ENCODE measurements at places on chromosomes 3 and 15.
A peak's percentile ranks its signal among the peaks of the same experiment; 100 is the strongest.

GRCh38 chr3:39727415-39727814 lies 82.0 kb upstream of the MYRIP start:
- no peak for DNase-seq

- no peak for DNase-seq
Measured at GRCh38 chr15:85518979-85519761, 138.8 kb downstream of the AKAP13 start.

- DNase-seq: no peak
Measured at GRCh38 chr3:114831861-114832260, 315.2 kb downstream of the ZBTB20 start.

DNA sequence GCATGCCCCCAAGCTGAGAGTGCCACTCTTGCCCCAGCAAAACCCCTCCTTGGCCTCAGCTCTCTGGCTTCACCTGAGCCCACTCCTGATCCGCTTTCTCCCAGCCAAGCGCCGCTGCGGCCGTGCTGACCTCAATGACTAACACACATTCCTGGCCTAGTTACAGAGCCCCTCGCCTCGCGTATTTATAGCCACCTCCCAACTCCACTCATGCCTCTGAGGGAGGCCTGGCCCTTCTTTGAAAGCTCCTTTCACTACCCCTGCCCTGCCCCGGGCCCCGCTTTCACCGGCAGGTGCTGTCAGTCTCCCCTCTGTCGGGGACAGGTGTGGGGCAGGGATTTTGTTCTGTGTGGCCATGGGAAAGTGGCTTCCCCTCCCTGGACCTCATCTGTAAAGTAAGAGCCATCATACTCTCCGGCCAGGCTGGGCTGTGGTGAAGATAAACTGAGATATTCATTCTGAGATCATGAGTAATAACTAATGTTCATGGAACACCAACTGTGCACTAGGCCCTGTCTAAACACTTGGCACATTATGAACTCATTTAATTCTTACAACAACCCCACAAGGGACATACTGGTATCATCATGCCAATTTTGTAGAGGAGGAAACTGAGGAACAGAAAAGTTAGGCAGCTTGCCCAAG lies 13.2 kb upstream of the ATP2B2 start:
- DNase-seq: peak; percentile 46

DNA sequence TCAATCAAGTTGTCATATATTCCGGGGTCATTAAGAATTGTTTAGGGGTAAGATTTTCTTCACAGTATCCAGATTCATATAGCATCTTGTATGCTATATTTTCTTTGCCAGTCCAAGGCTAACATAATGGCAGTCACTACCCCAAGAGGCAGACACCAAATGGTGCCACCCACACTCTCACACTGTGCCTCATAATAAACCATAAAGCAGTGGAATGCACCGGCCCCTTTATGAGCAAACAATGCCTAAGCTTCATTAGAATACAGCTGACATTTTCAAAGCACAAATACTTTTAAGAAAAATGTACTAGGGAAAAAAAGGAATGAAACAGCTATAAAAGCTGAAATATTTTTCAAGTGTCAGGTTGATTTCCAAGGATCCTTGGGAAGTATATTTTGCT lies 121.6 kb downstream of the TFDP2 start:
- DNase-seq: no peak

DNA sequence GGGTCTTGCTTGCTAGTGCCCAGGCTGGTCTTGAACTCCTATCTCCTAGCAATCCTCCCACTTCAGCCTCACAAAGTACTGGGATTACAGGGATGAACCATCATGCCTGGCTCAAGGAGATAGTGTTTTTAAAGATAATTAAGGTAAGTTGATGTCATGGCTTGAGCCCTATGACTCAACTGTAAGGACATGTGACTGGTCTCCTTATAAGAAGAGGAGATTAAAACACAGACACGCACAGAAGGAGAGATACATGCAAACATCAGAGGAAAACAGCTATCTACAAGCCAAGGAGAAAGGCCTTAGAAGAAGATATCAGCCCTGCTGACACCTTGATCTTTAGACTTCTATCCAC lies 220.4 kb upstream of the GADL1 start:
- no peak for DNase-seq

DNA sequence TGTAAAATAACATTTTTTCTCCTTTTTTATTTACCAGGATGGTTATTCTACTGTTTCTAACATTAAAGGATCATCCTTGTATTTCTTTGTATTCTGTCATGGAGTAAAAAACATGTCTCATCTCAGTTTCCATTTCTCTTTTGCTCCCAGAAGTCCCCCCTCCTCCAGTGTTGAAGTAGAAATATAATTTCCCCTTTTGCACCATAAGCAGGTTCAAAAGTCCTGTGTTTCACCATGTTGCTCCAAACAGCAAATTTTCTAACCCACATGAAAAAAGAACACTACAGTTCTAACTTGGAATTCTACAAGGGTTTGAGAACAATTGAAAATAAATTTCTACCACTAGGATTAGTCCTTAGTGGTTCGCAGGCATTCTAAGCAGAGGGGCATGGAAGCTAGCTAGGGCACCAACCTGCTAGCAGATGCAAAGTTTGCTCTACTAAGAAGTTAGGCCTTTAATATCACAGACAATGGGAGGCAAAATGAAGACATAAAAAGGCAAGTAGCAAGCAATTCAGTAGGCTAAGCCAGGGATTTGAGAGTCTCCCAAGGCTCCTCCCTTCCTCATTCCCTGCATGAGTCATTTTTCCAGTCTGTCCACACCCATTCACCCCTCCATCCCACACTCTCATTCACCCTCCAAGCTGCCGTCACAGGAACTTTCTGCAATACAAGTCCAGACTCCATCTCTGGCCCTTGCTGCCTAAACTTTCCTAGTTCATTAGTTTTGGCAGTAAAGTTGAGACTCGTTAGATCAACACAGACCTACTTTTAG lies 2.3 kb upstream of the MBNL1 start:
- DNase-seq: peak; percentile 84

DNA sequence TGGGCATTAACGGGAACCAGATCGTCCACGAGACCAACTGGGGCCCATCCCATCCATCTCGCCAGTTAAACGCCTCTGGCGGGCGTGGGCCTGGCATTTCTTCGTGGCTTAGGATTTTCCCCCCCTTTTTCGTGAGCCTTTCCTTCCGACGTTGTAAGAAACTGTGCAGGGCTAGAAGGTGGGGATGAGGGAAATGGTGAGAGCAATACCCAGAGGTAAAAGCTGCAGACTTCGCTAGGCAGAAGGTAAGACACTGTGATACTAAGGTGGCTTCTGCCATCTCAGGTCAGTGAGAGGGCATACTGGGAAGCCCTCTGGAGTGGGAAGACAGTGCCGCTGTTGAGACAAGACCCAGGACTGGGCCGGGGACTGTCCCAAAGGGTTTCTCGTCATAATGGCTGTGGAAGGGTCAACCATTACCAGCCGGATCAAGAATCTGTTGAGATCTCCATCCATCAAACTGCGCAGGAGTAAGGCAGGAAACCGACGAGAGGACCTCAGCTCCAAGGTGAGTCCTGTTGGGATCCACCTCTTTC lies 666 bp downstream of the MAPKBP1 start:
- DNase-seq: no peak

DNA sequence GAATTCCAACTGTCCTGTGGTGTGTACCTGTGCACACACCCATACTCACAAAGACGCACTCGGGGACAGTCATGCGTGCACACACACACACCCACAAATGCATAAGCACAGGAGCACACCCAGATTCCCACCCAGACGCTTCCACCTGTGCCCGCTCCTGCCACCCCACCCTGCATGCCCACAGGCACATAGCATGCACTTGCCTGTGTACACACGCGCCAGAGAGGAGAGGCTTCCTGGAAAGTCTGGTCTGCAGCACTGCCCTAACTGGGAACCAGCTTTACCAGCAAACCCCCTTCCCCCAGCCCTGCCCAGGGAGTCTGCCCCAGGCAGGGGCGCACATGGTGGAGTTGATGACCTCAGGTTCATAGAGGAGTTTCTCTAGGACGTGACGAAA lies 246.2 kb downstream of the UACA start:
- no peak for DNase-seq

DNA sequence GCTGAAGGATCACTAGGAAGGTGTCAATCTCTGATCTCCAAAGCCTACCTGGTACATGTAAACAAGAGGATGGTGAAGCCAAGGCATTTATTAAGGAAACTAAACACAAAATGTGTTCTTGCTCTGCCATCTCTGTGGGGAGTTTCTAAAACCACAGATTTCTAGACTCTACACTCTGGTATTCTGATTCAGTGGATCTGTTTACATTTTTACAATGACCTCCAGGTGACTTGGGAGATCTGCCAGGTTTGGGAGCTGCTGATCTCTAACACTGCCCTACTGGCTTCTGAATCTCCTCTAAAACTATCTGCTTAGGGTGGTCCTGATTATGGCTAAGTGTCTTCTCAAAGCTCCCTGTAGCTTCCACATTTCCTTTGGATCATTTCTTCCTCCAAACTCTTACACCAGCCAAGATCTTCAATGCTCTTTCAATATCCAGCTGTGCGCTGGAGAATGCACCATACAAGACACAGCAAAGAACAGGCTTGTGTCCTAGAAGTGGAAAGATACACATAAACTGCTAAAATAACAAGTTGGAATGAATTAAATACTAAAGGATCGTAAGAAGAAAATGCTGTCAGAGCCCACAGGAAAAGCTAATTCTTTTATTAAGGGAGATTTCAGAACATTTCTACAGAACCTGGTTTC lies 72.7 kb downstream of the GREM1 start:
- DNase-seq: no peak

DNA sequence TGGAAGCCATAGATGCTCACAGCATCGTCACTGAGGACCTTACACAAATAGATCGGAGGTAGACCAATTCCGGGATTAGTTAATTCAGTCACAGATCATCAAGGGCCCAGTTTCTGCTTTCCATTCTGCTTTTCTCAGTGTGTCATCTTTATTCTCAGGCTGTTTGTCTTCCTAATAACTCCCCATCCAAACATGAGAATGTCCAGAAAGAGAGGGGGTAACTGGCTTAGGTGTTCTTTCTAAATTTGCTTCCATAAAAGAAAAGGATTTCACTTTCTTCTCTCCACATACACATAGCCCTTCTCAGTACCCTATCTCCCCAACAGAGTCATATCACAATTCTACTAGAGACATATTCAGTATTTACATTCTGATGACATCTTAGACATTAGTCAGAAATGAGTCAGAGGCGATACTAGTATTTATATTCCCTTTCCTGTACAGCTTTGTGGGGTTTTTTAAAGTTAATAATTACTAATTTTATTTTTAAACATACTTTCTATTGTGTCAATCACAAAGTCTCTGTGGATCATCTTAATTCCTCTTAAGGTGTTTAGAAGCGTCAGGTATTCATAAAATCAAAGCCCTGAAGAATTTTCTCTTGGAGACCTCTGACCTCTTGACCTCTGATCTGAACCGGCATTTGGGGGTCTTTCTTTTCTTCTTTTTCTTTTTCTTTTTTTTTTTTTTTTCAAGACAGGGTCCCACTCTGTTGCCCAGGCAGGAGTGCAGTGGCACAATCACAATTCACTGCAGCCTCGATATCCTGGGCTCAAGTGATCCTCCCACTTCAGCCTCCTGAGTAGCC lies 24.3 kb upstream of the IL12A start:
- DNase-seq: no peak

GRCh38 chr15:57321973-57322601 lies 54.2 kb upstream of the CGNL1 start:
- no peak for DNase-seq

GRCh38 chr15:82792068-82792467 lies 13.8 kb downstream of the FSD2 start:
- no peak for DNase-seq

DNA sequence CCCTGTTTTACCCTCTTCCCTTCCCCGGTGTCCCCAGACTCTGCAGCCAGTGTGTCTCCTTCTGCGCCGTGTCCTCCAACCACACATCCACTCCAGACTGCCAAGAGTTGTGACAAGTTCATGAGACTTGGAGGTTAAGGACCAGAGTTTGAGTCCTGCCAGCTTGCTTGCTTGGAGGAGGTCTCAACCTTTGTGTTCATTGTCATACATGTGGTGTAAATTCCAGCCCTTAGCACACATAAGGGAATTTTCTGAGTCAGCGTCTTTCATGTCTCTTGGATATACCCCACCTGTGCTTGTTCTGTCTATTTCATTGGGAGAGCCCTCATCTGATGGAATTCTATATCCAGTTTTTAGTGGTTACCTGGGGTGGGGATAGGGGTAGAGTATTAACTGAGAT lies 13.3 kb downstream of the CORO2B start:
- DNase-seq: no peak

GRCh38 chr15:59814409-59814808 lies 125.3 kb upstream of the BNIP2 start:
- DNase-seq: no peak

DNA sequence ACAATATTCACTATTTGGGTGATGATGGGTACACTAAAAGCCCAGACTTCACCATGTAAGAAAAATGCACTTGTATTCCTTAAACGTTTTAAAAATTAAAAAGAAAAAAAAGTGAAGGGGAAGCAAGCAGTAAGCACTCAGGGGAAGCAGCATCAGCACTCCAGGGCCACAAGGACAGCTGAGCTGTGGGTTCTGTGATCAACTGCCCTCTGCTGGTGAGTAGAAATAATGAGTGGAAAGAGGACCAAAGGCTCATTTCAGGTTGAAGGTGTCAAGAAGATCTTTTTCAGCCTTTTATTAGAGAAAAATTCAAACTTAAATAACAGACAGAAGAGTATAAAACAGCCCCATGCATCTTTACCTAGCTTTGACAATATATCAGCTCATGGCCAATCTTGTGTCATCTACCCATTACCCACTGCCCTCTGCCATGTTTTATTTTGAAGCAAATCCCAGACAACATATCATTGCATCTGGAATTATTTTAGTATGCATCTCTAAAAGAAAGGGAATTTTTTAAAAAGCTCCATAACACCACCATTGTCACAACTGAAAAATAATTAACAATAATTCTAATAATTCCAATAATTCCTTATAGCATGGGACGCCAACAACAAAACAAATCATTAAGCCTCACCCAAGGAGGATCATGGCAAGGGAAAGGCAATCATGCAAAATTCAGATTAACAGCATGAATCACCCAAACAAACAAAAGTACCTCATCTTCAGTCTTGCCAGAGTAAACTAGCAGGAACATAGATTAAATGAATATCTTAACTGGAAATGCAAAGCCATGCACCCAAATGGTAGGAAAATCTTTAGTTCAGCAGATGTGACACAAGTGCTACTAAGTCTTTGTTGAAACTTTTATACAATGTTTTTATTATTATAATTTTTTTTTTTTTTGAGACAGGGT lies 42.5 kb downstream of the TAMM41 start:
- DNase-seq: no peak

DNA sequence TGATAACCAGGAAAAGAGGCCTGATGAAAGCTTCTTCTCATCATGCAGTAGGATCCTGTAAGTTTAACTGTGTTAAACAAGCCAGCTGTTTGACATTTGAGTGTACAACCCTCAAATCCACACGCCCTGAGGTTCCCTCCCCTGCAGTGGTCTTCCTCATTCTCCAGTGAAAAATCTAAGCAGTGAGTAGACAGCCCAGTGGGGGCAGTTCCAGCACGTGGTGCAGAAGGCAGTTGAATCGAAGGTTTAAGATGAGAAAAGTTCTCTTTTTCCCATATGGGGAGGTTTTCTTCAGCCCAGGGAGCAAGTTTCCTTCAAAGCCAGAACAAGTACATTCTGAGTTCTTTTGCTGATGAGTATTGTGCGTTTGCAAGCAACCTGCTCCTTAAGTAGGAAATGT lies 174.5 kb downstream of the NR2F2 start:
- no peak for DNase-seq

- DNase-seq: no peak
Measured at GRCh38 chr15:68983961-68984481, 30.5 kb upstream of the NOX5 start.
